ENCODE measurements at places on chromosomes 3 and 15.

DNA sequence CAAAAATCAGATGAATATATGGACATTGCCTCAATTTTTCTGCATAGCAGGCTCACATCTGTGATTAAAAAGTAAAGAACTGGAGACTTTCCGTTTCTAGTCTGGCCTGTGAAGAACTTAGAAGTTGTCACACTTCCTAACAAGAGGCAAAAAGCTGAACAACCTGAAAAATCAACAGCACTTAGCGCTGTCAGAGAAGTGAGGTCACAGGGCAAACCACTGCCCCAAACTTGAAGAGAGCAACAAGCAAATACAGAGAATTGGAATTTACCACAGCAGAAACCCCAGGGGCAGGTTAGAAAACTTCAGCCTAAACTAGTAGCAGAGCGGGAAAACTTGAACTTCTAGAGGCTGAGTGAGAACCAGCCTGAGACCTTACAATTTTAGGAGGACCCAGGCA lies 38.9 kb downstream of the CCDC54 start:
- DNase-seq = no peak

GRCh38 chr3:129575233-129575996 lies 31.1 kb downstream of the PLXND1 start:
- no peak for DNase-seq

DNA sequence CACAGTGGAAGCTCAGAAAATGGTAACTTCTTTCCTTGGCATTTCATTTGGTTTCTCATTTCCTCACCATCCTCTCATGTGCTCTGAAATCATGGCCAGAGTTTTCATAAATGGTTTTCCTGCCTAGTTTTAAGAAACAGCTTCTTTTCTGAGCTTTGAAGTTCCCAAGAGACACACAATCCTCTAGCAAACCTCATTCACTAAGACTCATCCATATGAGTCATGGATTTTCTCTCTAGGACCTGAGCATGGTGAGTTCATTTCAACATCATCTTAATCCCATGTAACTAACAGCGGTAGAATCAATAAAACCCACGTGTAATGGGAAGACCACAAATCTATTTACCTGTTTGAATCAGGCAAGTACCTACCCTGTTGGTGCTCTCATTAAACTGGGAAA lies 274.5 kb upstream of the LRTM1 start:
- no peak for DNase-seq

GRCh38 chr3:47652142-47652541 lies 73.5 kb upstream of the CSPG5 start:
- DNase-seq = no peak

DNA sequence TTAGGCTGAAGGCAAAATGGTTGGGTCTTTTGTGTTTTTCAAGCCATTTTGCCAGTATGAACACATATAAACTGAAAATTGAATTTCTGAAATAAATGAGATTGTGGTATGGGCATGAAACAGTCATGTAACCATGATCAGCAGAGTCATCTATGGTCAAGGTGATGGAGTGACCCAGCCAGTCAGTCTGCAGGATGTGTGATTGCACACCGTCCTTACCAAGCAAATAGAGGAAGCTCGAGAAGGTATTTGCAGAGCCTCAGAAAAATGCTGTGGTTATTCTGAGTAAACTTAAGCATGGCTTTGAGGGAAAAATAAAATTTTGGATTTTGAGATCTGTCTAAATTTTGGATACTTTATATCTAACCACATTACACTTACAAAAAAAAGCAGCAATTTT lies 95.9 kb upstream of the RNF7 start:
- no peak for DNase-seq

All from CD4-positive, alpha-beta T cell (primary cell).